ENCODE measurements at places on chromosomes 6 and 20. TPM values are rescaled to one million over a fixed set of nuclear protein-coding genes. Genes with fewer than 3 reads are reported as not detected.

DNA sequence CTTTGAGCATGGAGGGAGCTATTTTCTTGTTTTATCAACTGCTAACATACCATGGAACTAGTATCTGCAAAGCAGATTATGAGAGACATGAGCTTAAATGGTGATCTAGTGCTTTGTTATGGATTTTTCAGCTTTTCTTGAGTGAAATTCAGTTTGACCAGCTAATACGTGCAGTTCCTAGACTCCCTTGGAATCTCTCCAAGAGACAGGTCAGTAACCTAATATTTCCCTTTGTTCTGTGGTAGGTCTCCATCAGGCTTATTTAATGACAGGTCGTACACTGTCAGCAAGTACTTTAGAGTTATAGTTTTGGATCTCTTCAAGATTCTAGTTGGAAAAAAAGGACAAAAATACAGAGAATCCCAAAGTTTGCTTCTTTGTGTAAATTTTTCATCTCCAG is 43.9 kb downstream of the HDAC2 start:
- DNase-seq: no peak

GRCh38 chr6:129184324-129184723 is 301.4 kb downstream of the LAMA2 start:
- DNase-seq: no peak

GRCh38 chr6:25042036-25042521 is 106.3 kb upstream of the RIPOR2 start:
- DNase-seq: no peak

GRCh38 chr20:4076671-4077070 is 61.3 kb upstream of the RNF24 start:
- no peak for DNase-seq

DNA sequence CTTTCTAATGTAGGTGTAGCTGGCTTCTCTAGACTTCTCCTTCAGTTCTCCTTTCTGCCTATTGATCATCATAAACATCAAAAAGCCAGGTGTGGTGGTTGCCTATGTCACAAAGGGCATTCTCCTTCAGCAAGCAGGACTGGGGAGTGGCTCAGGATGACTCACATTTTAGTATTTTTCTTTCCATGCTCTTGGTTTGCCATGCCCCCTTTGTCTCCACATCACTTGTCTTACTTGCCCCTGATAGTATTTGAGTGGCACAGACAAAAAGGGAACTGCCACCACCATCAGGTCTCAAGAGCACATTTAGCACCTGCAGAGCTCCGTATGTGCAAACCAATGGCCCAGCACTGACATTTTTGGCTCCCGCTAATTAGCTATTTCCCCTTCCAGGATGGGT is 698.8 kb downstream of the DHX35 start:
- no peak for DNase-seq

The MLN gene
- total RNA-seq: not detected

The BACH2 gene
- total RNA-seq: 2.2 TPM

- no peak for DNase-seq
Measured at GRCh38 chr6:17719323-17720041, 12.8 kb upstream of the NUP153 start.

The OTOR gene
- not detected for total RNA-seq

The CLVS2 gene
- not detected for total RNA-seq

DNA sequence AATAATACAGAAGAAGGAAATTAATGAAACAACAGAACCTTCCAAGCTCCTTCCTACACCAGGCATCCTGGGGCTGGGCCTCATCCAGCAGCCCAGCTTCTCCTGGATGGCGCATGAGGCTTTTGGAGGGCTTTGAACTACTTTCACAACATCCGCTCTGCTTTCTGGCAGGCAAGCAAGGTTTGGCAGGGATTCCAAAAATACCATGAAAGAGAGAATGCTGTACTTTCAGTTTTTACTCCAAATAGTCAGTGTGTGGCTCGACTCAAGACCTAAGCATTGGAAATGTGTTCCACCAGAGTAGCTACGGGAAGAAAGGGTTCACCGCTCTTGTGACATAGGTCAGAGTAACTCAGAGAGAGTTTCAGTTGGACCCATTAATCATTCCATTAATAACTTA is 125.4 kb downstream of the OPRM1 start:
- DNase-seq: no peak

GRCh38 chr20:34088305-34089174 is 23.5 kb downstream of the EIF2S2 start:
- DNase-seq: no peak

The C4B gene
- total RNA-seq: 81.6 TPM

The BEND6 gene
- total RNA-seq: 0.30 TPM

The FOXC1 gene
- 2.7 TPM for total RNA-seq
